C1 segment of cervical spinal cord (tissue), 14 donors: ENCODE measurements at places on chromosomes 4 and X.

GRCh38 chrX:28498658-28499057, 88.6 kb upstream of the IL1RAPL1 start:
- DNase-seq, result no peak

GRCh38 chr4:128155874-128156456, 94.9 kb downstream of the LARP1B start:
- DNase-seq, result no peak

GRCh38 chrX:1529756-1530155, 7.2 kb downstream of the P2RY8 start:
- no peak for DNase-seq

- no peak for DNase-seq
Observed at GRCh38 chr4:172786039-172786792, 382.4 kb upstream of the GALNT7 start.

- DNase-seq, result no peak
Observed at GRCh38 chrX:101260435-101260834, 30.7 kb downstream of the TAF7L start.

DNA sequence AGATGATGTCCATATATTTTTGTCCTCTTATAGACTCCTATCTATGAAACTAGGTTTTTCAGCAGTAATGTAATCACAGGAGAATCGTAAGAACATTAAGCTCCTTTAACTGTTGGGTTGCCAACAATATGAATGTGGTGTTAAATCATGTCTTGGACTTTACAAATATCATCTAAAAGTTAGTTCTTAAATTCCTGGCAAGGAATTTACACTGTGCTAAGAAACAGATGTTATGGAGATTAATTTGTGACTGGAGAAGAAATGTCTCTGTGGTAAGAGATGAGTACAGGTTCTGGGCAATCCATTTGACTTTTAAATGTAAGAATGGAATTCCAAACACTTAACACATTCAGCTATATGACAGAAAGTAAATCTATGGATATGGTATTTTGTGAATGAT, 34.6 kb downstream of the CNKSR2 start:
- DNase-seq, result no peak

GRCh38 chr4:39961311-39961877, 16.3 kb downstream of the PDS5A start:
- no peak for DNase-seq

- no peak for DNase-seq
Observed at GRCh38 chr4:100894339-100894870, 376.6 kb upstream of the EMCN start.

DNA sequence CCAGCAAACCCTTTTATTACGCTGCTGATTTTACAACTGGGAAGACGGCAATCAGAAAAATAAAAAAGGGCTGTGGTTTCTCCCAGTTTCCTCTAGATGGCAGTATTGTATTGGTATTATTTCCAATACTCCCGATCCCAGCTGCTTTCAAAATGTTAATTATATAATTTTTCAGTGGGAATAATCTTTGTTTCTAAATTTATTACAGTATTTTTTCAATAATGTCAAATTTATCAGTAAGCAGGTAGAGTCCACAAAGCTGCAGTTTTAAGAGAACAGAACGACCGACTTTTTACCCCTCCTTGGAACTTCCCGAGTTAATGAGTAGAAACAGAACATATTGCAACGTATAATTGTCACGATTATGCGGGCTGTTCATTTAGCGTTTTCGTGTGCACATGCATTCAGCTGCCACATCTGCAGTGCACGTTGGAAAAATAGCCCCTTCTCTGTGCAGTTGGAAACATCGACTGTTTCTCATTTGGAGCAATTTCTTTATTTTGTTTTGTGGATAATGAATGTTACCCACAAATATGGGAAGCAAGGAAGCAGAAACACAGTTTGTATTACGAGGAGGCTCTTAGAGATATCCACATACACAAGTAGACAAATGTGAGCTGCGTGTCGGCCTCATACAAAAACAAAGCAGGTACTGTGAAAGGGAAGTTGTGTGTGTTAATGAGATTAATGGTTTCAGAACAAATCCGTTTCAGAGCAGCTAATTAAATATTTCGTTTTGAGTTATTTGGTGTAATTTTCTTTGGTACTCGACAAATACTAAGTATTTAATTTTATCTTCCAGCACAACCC, 188.0 kb downstream of the STIM2 start:
- no peak for DNase-seq
